ENCODE measurements at places on chromosomes 5 and 9.

DNA sequence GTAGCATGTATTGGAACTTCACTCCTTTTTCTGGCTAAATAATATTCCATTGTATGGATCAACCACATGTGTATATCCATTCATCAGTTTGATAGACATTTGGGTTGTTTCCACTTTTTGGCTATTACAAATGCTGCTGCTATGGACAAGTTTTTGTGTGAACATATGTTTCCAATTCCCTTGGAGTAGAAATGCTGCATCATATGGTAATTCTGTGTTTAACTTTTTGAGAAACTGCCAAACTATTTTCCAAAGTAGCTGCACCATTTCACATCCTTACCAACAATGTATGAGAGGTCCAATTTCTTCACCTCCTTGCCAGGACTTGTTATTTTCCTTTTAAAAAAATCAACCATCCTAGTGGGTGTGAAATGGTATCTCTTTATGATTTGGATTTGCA lies 8.4 kb downstream of the FRRS1L start:
- DNase-seq: no peak

GRCh38 chr9:18795947-18796671 lies 236.9 kb downstream of the SAXO1 start:
- no peak for DNase-seq

GRCh38 chr9:96425500-96426169 lies 7.5 kb upstream of the ZNF367 start:
- DNase-seq: no peak

GRCh38 chr9:4286086-4286485 lies 13.8 kb downstream of the GLIS3 start:
- no peak for DNase-seq

GRCh38 chr5:89301321-89302025 lies 418.5 kb upstream of the MEF2C start:
- DNase-seq: no peak

GRCh38 chr5:110855961-110856360 lies 117.2 kb downstream of the SLC25A46 start:
- DNase-seq: no peak

DNA sequence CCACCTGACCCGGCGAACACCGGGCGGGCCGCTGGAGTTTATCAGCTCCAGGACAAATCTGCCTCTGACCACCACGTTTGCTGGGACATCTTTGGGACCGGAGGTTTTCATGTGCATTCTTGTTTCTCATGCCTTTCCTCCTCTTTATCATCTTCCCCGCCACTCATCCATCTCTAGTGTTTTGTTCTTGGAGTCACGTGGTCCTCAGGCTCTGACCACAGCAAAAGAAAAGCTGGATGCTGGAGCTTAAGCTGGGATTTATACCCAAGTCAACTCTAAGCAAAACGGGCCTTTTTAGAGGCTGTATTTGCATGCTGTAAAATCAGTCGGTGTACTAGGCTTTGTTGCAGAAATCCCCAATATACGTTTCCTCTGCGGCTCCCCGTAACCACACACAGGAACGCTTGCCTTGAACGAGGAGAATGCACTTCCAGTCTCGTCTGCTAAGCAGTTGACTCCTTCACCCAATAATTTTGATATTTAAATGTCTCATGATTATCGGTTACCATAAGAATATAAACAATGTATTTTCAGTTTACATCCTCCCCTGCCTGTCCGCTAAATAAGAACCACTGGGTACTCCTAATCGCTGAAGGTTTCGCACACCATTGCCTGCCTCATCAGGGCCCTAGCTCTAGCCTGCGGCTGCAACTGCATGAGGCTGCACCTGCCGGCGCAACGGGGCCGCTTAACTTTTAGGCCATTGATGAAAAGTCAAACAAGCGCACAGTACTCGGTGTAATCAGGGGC lies 560 bp upstream of the NDUFS6 start:
- no peak for DNase-seq

- DNase-seq: no peak
Measured at GRCh38 chr5:64165160-64165499, 513 bp upstream of the RNF180 start.

- DNase-seq: no peak
Measured at GRCh38 chr5:178535299-178536175, 54.7 kb downstream of the COL23A1 start.

DNA sequence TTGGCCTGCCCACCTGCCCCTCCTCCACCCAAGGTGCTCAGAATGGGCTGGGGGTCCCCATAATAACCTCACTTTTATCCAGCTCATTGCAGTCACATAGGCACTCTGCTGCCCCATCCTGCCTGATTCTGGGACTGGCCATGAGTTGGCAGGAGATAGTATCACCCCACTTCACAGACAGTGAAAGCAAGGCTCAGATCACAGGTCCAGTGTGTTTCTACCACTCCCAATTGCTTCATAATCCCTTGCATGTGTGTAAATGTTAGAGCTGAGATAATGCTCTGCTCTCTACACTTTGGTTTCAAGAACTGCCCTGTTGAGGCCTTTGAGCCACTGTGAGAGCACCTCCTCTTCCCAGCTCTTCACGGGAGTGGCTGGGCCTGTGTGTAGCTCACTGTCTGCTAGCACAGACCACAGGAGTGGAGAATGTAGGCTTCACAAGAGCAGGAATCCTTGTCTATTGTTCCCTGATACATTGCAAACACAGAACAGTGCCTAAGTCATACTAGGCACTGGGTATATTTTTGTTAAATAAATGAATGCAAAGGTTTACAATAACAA lies 8.4 kb downstream of the PCYOX1L start:
- DNase-seq: no peak

DNA sequence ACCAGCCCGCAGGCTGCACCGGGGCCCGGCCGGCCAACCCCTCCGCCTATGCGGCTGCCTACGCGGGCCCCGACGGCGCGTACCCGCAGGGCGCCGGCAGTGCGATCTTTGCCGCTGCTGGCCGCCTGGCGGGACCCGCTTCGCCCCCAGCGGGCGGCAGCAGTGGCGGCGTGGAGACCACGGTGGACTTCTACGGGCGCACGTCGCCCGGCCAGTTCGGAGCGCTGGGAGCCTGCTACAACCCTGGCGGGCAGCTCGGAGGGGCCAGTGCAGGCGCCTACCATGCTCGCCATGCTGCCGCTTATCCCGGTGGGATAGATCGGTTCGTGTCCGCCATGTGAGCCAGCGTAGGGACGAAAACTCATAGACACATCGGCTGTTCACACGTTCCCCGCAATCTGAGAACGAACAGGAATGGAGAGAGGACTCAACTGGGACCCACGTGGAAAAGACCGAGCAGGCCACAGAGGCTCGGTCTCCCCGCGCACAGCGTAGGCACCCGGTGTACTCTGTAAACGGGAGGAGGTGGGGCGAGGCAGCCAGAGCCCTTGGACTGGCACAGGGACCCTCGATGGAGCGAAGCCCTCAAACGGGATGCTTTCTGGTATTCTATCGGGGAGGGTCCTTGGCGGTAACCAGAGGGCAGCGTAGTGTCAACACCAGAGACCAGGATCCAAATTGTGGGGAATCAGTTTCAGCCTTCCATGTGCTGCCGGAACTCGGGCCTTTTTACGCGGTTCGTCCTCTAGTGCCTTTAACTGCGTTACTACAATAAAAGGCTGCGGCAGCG lies 1.9 kb downstream of the FOXE1 start:
- DNase-seq: no peak

DNA sequence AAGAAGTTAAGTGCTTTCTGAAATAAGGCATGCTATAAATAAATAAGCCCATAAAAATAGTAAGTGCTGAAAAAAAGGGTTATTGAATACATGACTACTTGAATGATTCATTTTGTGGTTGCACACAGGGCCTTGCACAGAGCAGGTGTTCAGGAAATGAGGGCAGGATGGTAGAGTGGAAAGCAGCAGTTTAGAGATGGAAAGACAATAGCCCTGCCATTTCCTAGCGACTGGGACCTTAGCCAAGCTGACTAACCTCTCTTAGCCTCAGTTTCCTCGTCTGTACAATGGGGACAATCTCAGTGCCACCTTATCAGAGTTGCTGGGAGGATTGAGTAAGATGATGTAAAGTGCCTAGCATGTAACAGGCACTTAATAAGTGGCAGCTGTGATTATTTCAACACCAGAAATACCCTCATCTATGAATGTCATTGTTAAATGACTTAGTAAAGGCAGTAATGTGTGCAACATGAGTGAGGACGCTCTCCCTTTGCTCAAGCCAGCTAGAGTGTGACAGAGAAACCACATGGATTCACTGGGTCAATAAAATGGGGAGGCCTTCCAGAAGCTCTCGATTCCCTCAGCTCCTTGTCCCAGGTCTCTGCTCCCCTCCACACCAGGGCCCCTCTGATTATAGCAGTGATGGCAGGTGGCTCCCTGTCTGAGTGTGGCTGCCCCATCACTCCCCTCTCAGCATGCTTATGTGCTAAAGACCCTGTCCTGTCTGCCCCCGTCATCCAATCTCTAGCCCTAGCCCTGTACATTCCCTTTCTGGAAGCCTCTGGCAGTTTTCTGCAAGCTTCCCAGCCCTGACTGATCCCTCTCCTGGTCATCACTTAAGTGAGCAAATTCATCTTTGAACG lies 16.0 kb upstream of the PHF19 start:
- DNase-seq: no peak

DNA sequence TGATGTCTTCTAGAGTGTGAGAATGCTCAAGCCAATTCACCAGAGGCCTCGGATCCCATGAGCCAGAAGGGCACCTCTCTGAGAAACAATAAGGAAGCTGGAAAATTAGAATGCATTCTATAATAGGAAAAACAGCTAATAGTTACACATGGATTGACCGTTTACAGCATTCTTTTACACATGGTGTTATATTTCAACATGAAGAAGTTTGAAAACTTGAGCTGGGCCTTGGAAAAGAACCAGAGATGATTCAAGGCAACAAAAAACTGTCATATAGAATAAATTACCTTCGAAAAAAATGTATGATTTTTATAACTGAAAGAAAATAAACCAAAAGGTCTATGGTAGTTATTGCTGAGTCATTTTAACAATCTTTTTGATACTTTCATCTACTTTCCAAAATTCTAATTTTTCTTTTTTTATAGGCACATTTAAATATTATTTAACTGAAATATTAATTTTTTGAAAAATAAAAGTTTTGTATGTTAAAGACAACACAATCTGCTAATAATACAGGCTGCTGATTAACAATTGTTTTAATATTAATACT lies 6.2 kb downstream of the SH3TC2 start:
- DNase-seq: no peak

DNA sequence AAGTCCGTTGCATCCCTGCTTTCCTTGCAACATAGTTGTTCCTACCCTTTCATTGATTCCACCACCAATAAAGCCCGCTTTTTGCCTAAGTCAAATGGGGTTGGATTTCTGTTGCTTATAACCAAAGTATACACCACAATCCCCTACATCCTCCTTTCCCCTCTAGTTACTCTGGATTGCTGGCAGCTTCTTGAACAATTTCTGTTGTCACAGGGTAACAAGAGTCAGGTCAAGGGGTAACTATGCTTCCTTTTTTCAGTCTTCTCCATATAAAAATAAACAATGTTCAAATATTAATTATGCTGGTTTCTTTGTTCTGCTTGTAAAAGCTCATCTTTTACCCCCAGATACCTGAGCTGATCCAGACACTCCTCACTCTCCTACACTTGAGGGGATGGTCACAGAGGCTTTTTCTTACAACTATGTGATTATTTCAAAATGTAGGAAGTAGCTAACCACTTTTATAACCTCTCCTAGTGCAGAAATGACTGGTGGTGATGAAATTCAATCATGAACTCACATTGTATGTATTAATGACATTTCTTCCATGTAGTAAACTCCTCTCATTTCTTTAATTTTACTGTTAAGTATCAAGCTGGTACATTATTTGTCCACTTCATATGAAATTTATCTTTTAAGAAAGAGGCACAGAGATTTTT lies 136.5 kb downstream of the SNX18 start:
- DNase-seq: no peak

- DNase-seq: no peak
Measured at GRCh38 chr9:125681086-125681622, 25.9 kb downstream of the MAPKAP1 start.

- no peak for DNase-seq
Measured at GRCh38 chr9:110555551-110556331, 23.8 kb downstream of the SVEP1 start.

- no peak for DNase-seq
Measured at GRCh38 chr5:40958811-40959210, 49.5 kb downstream of the C7 start.

DNA sequence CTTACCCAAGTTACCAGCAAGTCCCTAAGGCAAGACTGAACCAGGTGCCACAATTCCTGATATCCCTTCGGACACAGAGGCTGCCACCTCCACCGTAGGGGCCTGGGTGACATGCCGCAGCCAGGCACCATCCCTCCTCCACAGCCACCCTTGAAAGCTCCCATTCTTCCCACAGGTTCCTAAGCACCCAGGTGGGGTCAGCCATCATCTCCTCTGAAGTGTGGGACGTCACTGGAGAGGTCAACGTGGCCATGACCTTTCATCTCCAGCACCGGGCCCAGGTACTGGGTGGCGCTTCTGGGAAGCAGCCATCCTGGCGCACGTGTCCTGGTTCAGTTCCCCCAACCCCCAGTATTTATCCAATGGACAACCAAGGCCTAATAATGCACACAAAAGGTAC lies 8.2 kb downstream of the ADGRD2 start:
- peak; percentile 43 for DNase-seq

DNA sequence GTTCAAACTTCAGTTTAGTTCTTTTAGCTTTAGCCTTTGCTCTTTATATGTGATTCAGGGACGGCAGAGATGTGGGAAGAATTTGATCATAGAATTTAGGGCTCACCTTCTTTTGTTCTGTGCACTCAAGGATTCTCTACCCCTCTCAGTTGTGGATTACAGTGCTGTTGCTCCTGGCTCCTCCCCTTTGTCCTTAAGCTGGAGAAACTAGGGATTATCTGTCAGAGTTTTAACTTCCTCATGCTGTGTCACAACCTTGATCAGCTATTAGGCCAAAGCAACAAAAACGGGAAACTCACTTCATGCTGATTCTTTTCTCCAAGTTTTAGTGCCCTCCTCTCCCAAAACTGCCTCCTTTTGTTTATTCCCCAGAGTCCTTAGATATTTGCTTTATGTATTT lies 13.0 kb upstream of the PCDHAC2 start:
- no peak for DNase-seq

Data from chondrocyte (in vitro differentiated cells).